Renal cortical epithelial cell (primary cell): ENCODE measurements at places on chromosomes 13 and 19. TPM values are rescaled to one million over a fixed set of nuclear protein-coding genes. Genes with fewer than 3 reads are reported as not detected.

GRCh38 chr13:19184176-19184575 is 2.6 kb upstream of the TUBA3C start:
- no peak for DNase-seq

ATP7B gene
- total RNA-seq = 3.5 and 15.9 TPM in 2 replicates

ARHGAP35 gene
- total RNA-seq = 19.6 and 104 TPM in 2 replicates

IGFLR1 gene
- 0.52 and 1.8 TPM in 2 replicates for total RNA-seq

GRCh38 chr19:56253737-56254136 is 18.8 kb upstream of the EDDM13 start:
- peak; percentile 64 for DNase-seq

LGALS4 gene
- total RNA-seq = not detected in 2 replicates

SERP2 gene
- 8.0 and 8.1 TPM in 2 replicates for total RNA-seq

- no peak for DNase-seq
Measured at GRCh38 chr13:98927951-98928927, 49.6 kb downstream of the DOCK9 start.

DNA sequence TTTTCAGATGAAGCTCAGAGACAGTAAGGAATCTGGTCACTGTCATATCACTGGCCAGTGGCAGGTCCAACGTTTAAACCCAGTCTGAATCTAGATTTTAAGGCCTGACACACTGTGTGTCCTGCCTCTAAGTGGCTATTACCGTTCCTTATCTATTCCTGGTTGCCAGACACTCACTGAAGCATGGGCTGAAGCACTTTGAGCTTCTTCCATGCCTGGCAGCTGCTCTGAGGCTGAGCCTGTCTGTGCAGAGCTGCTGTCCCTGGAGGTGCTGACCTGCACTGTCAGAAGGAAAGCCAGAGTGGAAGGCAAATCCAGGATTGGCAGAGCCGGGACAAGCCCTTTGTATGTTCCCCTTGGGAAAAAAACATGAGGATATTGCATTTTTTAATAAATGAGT is 109.2 kb upstream of the SLC7A1 start:
- no peak for DNase-seq

DNA sequence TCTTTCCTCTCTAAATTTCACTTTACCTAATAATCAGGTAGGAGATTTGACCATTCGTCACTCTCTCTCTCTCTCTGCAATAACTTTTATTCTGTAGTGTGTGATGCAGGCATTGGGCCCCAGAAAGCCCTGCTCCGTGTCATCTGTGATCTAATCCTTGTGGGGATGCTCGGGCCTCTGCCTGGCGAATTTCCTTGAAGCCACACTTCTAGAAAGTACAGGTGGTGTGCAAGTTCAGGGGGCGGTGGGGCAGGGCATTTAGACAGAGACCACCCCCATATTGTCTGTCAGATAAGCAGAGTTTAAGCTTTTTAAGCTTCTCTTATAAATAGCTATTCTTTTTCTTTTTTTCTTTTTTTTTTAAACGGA is 53.4 kb upstream of the GPR12 start:
- DNase-seq = no peak

FLT3 gene
- total RNA-seq = under 0.01 and 0.17 TPM in 2 replicates

- DNase-seq = no peak
Measured at GRCh38 chr13:40558656-40559055, 107.8 kb downstream of the FOXO1 start.

NLRP9 gene
- total RNA-seq = not detected in 2 replicates

DNA sequence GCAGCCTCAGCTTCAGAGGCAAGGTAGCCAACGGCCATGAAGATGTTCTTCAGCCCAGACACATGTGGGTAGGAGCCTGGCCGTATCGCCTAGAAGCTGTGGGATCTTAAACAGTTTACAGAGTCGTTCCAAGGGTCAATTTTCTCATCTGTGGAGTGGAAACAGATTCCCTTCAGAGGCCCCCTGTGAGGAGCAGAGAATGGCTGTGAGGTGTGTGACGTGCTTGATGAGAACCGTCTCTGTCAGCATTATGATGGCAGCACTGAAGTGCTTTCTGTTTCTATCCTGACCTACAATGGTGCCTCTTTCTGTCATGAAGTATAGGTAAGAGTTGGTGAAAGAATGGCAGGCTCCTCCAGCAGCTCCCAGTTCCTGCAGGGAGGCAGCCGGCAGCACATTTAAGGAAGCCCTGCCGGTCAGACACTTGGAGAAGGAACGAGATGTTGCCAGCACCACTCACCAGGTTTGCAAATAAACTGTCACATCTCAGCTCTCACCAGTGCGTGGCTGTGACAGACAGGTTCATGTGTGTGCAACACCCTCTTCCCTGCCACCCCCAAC is 277.3 kb downstream of the FOXO1 start:
- DNase-seq = no peak

DNA sequence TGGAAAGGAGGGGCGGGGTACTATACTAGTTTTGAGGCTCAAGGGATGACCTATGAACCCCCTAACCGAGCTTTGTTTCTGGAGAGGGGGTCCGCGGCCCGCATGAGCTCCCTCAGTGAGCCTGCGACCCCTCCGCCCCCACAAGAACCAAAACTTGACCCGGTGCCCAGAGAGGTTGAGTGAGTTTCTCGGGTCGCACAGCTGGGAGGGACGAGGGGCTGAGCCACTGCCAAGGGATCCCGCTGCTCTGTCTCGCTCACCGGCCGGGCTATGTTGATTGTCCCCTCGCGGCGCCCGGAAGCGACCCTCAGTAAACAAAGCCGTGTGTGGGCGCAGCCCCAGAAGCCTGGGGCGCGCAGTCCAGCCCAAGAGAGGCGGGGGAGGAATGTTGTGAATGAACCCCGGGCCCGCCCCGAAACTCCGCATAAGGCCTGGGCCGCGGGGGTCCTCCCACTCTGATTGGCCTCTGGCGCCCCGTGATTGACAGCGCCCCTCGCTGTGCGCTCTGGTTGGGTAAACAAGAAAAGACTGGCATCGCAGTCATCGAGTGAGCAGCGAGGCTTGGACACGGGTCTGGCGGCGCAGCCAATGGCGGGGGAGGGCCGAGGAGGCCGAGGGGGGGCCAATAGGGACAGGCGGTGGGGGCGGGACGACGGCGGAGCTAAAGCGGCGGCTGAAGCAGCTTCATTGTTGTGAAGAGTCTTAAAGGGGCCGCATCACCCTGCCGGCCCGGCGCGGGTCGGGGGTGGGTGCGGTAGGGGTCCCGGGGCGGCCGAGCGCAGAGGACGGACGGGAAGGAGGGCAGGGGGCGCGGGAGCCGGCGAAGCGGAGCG is at the start of gene ZSWIM4:
Gene ZSWIM4, plus strand, starts transcription at position 687 of the 833 bp plus-strand sequence. CDS start 206 bp downstream, outside the sequence.
- peak; percentile 96 for DNase-seq

DNA sequence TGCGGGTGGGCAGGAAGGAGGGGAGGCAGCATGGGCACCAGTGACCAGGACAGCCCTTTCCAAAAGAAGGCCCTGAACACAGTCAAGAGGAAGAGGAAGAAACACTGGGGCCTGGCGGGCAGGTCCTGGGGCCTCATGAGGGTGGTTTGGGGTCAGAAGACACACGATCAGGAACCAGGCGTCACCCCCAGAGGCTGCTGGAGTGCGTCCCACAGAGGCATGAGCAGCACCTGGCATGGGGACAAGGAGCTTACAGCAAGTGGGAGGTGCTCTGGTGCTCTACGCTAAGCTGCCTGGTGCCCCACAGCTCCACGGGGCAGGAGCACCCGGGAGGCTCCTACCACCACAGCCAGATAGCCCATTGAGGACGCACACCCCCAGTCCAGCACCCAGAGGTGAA is 20.0 kb downstream of the ELL start:
- no peak for DNase-seq

DNA sequence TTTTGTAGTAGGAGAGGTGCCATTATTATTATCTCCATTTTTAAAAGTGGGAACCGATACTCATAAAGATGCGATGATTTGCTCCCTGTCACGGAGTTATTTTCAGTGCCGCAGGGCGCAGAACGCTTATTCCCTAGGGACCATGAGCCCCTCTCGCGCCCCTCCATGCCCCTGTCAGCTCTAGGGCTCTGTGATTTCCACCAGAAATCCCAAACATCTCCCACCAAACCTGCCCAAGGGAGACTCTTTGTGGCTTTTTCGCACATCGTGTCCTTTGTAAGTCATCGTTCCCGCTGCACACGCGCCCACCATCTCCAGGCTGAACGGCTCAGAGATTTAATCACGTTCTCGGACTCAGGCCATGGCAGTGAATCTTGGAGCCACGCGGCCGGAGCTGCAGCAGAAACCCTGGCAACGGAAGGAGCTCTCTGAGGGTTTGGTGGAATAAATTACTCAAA is 105.1 kb downstream of the DNAJC15 start:
- no peak for DNase-seq

- DNase-seq = no peak
Measured at GRCh38 chr13:78334059-78334458, 269.3 kb downstream of the POU4F1 start.

MISP3 gene
- total RNA-seq = 1.3 and 1.6 TPM in 2 replicates

KASH5 gene
- not detected in 2 replicates for total RNA-seq

CYP4F8 gene
- not detected in 2 replicates for total RNA-seq

GRCh38 chr19:5115771-5116202 is 146.9 kb downstream of the KDM4B start:
- no peak for DNase-seq

RNU6-9 gene
- not detected in 2 replicates for total RNA-seq

DNA sequence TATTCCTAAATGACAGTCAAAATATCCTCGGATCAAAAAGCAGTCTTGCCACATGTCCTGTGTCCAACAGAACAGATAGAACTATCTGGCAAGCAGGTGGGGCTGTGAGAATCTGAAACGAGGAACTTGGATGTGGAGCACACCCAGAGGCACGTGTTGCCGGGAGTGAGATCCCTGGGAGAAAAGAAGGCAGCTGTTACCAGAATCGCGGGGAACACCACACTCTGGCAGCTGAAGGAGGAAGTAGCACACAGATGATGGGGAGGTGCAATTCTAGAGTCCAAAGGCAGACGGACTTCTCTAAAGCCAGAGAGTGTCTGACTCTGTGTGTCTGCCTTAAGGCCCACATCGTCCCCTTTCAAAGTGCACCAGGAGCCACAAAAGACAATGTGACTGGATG is 22.3 kb downstream of the SLC7A1 start:
- DNase-seq = no peak

EPSTI1 gene
- total RNA-seq = 14.8 and 27.7 TPM in 2 replicates

DNA sequence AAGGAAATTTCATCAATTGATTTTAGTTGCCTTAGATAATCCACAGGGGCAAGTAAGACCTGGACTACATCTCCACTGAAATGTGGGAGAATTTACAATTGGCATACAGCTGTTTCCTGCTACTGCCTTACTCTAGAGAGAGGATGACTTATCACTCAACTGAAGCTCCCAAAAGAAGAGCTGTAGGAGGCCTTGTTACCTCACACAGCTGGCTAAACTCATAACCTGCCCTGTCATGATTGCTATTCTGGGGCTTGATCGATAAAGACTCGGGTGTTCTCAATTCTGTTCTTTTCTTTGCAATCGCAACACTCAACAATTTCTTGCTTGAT is 1396.4 kb downstream of the EFNB2 start:
- DNase-seq = no peak

- peak; percentile 79 for DNase-seq
Measured at GRCh38 chr13:99687723-99688397, 186.6 kb downstream of the TM9SF2 start.

PRKCG gene
- total RNA-seq = 0.15 and 1.7 TPM in 2 replicates

DNA sequence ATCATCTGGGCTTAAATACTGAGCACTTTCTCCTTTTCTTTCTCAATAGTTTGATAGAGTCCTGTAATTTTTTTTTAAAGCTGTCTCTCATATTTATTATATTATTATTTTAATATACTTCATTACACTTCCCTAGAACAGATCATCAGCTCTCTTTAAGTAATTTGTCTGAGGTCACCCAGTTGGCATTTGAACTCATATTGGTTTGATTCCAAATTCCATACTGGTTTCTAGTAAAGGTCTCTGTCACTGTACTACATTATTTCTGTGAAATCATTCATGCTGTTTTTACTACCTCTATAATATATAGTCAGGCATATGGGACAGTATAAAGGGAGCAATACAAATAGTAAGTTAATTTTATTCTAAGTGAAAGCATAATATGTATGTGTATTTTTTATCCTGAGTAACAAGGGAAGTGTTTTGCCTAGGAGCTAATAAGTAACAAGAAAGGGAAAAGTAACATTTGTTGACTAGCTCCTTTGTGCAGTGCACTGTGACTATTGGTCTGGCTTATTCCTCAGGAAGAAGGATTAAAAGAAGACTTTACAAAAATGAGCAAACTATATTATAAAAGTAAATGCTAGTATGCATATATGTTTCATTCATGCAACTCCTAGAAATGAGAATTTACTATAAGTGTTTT is 14.3 kb downstream of the LPAR6 start:
- peak; percentile 79 for DNase-seq

DNA sequence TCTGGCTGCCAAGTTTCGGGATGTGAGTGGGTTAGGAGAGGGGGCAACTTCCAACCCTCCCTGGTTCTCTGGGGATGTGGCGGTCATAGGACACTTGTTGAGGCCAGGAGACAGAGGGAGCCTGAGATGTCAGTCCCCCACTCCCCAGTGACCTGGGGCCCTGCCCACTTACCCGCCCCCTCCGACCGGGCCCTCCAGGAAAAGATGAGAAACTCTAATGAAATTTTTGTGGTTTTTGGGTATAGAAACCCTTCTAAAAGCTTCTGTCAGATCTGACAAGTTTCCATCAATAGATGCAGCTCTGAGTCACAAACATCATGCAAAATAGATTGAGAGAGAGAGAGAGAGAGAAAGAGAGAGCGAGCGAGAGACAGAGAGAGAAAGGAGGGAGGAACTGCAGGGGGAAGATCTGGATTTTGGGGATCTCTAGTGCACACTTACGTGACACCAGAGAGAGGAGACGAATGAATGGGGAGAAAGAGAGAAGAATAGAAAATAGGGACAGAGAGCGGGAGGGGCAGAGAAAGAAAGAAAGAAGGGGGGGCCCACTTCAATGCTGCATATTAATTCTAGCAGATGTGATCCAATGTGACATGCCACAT is 94.0 kb downstream of the PTPRS start:
- DNase-seq = no peak
